Effector memory CD4-positive, alpha-beta T cell (primary cell): ENCODE measurements at places on chromosomes 1 and 21.

GRCh38 chr21:25639551-25640201 is 618 bp downstream of the JAM2 start:
- DNase-seq = no peak

DNA sequence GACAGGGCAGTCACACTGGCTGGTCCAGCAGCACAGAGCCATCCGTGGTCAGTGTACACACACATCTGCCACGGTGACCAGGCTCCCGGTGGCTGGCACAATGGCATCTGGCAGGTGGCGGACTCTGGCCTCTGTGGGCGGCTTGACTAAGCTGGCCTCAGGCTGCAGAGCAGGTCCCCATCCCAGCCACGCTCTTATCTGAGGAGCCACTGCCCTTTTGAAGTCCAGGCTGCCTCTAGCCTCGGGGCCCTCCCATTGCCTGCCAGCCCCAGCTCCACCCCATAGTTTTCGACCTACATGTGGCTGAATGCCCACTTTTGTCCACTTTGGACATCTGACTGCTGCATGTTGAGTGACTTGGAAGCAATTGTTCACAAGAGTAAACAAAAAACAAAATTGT is 29.9 kb upstream of the EDN2 start:
- no peak for DNase-seq

DNA sequence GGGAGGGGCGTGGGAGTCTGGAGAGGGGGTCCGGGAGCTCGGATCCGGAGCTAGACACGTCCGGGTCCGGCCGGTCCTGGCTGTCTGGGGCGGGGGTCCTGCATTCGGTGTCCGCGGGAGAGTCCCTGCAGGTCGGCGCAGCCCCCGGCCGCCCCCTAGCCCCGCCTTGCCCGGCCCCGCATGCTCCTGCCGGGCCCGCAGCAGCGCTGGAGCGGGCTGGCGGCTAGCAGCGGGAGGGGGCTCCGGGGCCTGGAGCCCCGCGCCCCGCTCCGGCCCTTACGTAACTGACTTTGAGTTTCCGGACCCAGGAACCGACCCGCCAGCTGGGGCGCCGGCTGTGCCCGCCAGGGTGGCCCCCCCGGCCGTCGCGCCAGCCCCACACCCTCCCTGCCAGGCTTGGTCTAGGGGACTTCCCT is 26.9 kb upstream of the EPB41 start:
- peak; percentile 75 for DNase-seq

DNA sequence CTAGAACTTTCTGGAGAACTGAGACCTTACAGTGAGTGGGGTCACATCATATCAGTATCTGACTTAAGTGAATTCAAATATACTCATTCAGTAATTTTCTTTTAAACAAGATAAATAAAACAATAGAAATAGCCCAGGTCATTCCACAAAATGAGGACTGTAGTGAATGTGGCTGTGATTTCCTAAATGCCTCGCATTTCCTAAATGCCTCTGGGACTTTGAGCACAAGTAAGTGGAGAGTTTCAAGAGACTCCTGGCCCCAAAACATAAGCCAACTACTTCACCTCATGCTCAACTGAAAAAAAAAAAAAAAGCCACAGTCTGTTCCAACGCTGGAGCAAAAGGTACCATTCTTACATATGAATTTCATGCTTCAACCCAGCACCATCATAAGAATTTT is 81.5 kb downstream of the ZNF281 start:
- no peak for DNase-seq

GRCh38 chr1:28877132-28877781 is 37.1 kb upstream of the EPB41 start:
- DNase-seq = peak; percentile 62

- no peak for DNase-seq
Observed at GRCh38 chr1:114690148-114690547, 5.2 kb downstream of the AMPD1 start.

DNA sequence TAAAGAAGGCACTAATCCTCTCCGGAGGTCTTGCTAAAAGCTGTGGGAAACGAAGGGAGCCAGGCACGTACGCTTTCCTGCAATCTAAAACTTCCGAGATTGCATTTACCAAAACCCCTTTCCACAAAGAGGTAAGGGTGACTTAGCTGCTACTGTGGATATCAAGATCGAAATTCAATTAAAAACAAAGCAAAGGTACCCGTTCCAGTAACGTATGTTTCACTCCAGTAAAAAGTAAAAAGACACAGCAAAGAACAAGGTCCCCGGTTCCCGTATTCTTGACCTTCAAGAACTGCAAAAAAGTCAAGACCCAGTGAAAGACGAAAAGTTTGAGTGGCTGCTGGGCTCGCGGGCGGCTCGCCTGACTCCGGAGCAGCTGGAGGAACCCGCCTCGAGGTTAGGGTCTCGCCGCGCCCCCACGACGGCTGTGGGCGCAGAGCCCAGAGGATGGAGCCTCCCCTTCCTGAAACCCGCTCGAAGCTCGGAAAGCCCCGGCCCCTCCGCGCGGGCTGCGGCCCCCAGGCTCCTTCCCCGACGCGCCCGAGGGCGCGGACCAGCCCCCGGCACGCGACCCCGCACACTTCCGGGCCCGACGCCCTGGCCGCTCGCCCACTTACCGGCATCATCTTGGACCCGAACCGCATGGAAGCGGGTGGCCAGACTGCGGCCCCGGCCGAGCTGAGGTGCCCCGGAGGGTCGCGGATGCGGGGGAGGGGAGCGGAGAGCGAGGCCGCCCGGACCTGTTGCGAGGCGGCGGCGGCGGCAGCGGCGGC is 524 bp downstream of the TP53BP2 start:
- peak; percentile 60 for DNase-seq

DNA sequence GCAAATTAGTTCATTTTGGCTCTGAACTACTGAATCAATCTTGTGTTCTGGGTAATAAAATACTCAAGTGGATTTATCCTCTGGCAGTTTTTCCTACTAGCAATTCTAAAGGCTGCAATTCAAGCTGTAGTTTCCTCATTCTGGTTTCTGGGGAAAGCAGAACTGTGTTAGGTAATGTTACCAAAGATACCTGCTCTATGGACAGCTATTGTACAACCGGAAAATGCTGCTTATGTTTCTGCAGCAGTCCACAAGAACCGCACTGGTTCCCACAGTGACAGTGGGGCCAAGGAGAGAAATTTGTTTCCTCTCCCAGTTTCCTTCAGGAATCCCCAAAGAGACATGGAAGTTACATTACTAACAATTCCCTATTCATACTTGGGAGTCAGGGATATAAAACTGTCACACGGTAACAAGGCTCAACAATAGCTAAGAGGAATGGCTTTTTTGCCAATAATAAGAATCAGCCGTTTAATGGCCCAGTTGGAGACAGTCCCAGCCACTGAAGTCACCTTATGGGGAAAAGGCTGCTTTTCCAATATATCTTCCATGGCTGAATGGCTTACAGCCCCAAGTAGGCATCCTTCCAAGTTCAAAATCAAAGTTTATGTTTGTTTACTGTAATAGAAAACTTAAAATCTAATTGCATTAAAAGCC is 52.6 kb downstream of the PCNX2 start:
- no peak for DNase-seq

DNA sequence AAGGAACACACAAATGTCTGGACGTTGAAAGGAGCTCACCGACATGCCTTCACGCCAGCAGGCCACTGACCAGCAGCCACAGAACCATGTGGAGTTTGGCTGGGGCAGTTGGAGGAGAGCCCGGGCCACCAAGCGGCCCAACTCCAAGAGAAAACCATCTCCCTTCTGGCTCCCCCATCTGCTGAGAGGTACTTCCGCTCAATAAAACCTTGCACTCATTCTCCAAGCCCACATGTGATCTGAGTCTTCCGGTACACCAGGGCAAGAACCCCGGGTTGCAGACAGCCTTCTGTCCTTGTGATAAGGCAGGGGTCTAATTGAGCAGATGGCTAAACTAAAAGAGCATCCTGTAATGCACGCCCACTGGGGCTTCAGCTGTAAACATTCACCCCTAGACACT is 24.4 kb downstream of the RGS4 start:
- no peak for DNase-seq

- no peak for DNase-seq
Observed at GRCh38 chr1:199751962-199752687, 275.4 kb upstream of the NR5A2 start.

GRCh38 chr1:3925256-3925655 is 25.2 kb upstream of the C1orf174 start:
- no peak for DNase-seq

GRCh38 chr1:15141935-15142539 is 11.5 kb upstream of the TMEM51 start:
- DNase-seq = no peak

- no peak for DNase-seq
Observed at GRCh38 chr1:216190438-216190837, 232.8 kb downstream of the USH2A start.

- DNase-seq = no peak
Observed at GRCh38 chr1:117964290-117965038, 34.9 kb downstream of the WDR3 start.

GRCh38 chr1:25011275-25011674 is 81.2 kb upstream of the RUNX3 start:
- no peak for DNase-seq

- no peak for DNase-seq
Observed at GRCh38 chr1:178551940-178552339, 39.0 kb downstream of the TEX35 start.

GRCh38 chr1:27491748-27492700 is 2.1 kb upstream of the WASF2 start:
- no peak for DNase-seq

DNA sequence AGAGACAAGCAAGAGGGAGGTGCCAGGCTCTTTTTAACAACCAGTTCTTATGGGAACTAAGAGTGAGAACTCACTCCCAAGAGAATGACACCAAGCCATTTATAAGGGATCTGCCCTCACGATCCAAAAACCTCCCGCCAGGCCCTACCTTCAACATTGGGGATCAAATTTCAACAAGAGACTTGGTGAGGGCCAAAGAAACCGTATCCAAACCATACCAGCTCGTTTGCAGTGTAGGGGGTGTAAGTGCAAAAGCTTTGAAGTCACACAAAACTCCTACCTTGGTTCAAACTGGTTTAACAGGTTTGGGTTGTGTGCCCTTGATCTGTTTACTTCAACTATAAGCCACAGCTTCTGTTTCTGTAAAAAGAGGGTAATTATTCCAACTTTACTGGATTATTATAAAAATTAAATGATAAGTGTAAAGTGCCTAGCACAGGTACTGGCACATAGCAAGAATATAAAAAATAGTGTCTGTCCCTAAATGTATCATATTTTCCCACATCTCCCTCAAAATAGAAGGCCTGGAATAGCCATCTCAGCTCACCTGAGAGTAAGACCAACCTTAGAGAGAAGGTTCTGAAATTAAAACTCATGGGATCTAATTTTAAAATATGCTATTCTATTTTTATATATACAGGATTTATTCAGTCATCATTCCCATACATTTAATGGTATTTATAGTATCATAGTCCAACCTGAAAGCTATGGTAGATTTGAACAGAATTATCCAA is 7.0 kb upstream of the USP25 start:
- no peak for DNase-seq

- no peak for DNase-seq
Observed at GRCh38 chr21:45154511-45155508, 80.4 kb downstream of the ADARB1 start.

- no peak for DNase-seq
Observed at GRCh38 chr1:154752273-154753030, 117.6 kb downstream of the KCNN3 start.

DNA sequence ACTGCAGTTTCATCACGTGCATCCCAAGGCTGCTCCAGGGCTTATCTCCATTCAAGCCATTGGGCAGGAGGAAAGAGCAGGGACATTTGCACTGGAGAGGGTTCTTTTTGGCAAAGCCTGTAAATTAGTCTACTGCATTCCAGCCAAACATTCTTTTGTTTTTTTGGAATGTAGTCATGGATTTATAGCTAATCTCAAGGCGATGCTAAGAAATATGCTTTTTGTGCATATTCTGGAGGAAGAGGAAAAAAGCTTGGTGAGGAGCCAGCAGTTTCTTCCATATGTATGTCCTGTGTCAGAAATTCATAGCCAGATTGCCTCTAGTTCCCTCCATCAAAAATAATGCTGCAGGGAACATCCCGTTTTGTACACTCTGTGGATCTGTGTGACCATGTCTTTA is 221.4 kb downstream of the BACH1 start:
- DNase-seq = no peak

- no peak for DNase-seq
Observed at GRCh38 chr1:178490136-178490535, 6.6 kb downstream of the CLEC20A start.

DNA sequence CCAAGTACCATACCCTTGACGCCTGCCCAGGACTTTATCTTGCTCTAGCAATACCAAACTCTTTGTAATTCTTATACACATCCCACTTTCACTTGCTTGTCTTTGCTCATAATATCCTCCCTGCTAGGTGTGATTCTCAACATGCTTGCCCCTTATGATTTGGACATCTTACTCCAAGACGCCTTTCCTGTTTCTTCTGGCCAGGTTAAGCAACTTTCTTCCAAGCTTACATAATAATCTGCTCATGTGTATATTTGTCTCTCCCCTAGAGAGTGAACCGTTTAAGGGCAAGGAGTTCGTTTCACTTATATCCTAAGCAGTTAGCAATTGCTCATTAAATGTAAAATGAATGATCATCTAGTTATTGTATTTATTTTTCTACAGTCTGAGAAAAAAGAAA is 21.8 kb downstream of the CRYZL1 start:
- no peak for DNase-seq

DNA sequence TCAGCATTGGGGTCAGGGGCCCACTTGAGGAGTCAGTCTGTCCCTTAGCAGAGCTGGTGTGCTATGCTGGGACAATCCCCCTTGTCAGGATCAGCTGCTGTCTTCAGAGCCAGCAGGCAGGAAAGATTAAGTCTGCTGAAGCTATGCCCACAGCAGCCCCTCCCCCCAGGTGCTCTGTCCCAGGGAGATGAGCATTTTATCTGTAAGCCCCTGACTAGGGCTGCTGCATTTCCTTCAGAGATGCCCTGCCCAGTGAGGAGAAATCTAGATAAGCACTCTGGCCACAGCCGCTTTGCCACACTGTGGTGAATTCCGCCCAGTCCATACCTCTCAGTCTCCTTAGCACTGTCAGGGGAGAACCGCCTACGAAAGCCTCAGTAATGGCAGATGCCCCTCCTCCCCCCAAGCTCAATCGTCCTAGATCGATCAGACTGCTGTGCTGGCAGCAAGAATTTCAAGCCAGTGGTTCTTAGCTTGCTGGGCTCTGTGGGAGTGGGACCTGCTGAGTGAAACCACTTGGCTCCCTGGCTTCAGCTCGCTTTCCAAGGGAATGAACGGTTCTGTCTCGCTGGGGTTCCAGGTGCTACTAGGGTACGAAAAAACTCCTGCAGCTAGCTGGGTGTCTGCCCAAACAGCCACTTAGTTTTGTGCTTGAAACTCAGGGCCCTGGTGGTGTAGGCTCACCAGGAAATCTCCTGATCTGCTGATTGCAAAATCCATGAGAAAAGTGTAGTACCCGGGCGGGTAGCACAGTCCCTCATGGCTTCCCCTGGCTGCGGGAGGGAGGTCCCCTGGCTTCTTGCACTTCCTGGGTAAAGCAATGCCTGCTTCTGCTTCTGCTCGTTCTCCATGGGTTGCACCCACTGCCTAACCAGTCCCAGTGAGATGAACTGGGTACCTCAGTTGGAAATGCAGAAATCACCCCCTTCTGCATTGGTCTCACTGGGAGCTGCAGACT is 25.1 kb upstream of the TP53BP2 start:
- no peak for DNase-seq

- DNase-seq = no peak
Observed at GRCh38 chr1:3359351-3359750, 95.1 kb upstream of the ARHGEF16 start.

- no peak for DNase-seq
Observed at GRCh38 chr21:25657140-25657539, 18.1 kb downstream of the JAM2 start.
